GM23248 (cell line): ENCODE measurements at places on chromosomes 7 and 10.

DNA sequence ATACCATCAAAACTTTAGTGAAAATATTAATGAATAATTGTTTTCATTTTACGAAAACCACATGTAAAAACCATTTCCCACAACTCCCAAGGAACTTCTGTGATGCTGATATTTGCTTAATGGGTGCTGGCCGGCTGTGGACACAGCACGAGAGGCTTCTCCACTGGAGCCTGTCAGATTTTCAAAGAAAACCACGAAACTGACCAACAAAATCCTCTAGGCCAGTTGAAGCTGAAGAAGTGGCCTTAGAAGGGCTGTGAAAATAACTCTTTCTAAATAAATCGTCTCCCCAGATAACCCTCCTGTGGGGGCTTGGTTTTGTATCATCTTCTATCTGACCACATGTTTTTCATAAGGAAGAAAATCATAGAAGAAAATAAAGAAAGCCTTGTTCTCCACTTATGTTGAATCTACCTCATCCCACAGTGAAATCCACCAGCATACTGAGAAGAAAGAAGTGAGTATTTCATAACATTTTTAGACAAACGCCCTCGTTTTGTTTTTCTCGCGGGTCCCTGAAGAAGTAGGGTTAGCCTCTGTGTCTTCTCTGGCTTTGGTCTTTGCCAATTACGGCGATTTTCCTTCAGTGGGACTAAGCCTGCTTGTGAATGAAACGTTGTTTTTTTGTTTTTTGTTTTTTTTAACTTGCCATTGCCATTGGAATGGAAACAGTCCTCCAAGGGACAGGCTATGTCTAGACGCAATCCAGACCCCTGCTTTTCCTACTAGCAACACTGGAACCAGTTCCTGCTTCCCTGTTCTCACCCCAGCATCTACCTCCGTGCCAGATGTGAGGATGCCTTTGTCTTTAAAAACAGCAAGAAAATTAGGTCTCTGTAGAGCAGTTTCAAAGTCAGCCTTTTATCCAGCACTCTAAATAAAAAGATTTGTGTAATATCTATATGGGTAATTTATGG is 123.9 kb downstream of the ADAM12 start:
- DNase-seq = peak; percentile 36

- DNase-seq = no peak
These were observed 4.2 kb upstream of the MYO1G start for GRCh38 chr7:44982970-44983369.

- DNase-seq = no peak
These were observed 174.1 kb upstream of the MKI67 start for GRCh38 chr10:128300290-128300824.

- no peak for DNase-seq
These were observed 84.9 kb downstream of the RNF216 start for GRCh38 chr7:5696346-5697110.

DNA sequence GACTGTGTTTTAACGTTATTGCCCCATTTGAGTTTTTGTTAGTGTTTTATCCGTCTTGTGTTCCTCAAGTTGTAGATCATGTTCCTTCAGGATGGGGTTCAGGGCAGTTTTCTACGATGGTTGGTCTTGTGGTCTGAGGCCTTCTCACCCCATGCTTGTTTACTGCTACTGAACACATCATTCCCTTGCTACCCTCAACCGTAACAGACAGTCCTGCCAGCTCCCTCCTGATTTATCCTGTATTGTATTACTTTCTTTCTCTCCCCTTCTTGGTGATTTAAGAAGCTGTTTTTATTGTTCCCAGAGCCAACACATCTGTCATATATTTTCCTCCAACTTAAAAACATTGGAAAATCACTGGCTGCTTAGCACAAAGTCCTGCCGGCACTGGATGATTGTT is 719.8 kb downstream of the INHBA start:
- no peak for DNase-seq

GRCh38 chr10:31594347-31594873 is 275.4 kb downstream of the ZEB1 start:
- no peak for DNase-seq

- peak; percentile 85 for DNase-seq
These were observed 103.0 kb downstream of the CTBP2 start for GRCh38 chr10:125057158-125058001.

DNA sequence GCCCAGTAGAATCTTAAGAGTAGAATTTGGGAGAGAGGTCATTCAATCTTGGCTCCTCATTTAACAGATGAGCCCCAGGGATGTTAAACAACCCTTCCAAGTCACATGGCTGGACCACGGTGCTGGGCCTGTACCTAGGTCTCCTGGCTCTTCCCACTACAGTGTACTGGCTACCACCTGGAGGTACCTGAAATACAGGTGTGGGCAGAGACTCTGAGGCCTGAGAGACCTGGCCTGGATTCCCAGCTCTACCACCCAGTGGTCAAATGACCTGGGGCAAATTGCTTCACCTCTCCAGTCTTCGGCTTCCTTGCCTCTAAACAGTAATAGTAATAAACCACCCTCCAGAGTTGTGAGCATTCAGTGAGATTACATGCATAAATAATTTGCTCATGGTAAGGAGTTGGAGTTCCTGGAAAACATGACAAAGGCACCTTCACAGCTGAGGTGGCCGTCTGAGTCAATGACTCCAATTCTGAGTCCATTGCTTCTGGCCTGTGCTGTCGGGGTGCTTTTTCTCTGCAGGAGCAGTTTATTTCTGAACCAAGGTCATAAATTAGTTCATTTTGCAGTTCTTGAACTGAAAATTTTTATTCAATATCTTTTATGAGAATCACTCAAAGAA is 2.7 kb downstream of the GOT1 start:
- no peak for DNase-seq

DNA sequence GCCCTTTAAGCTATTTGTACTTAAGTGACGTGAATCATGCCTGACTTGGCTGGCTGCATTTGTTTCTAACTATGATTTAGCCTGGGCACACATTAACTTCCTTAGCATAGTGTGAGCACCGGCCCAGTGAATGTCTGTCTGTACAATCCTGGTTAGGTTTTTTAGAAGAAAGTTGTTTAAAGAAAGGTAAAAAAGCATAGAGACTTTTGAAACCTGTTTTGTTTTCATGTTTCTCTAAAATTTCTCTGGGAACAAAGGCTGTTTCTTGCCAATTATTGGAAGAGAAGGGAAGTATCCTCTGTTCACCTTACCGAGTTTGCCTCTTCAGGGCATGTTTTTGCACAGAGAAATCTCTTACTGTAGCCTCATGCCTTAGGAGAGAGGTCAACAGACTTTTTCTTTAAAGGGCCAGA is 42.9 kb upstream of the MET start:
- peak; percentile 75 for DNase-seq

- peak; percentile 83 for DNase-seq
These were observed 44.8 kb downstream of the EGFR start for GRCh38 chr7:55063633-55064032.

DNA sequence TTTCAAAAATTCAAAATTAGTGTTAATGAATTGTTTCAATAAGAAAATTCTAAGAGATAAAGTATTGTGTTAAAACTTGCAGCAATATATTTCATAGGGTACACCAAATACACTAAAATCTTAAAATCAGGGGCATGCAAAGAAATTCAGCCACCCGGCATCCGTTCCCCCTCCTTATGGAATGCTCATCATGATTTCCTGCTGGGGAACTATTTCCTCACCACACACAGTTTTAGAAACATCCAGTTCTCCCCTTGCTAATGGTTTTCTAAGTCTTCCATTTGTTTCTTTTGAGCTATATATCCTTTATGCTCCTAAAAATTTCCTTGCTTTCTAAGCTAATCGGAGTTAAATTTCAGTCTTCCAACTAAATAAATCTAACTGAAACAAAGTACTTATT is 60.7 kb downstream of the CHCHD3 start:
- no peak for DNase-seq

GRCh38 chr10:72235544-72236279 is 19.6 kb upstream of the ASCC1 start:
- DNase-seq = no peak

GRCh38 chr10:96390460-96390864 is 31.7 kb upstream of the OPALIN start:
- no peak for DNase-seq

GRCh38 chr7:17275749-17276671 is 22.4 kb upstream of the AHR start:
- peak; percentile 98 for DNase-seq

- DNase-seq = no peak
These were observed 175.5 kb downstream of the RNF216 start for GRCh38 chr7:5605775-5606634.

DNA sequence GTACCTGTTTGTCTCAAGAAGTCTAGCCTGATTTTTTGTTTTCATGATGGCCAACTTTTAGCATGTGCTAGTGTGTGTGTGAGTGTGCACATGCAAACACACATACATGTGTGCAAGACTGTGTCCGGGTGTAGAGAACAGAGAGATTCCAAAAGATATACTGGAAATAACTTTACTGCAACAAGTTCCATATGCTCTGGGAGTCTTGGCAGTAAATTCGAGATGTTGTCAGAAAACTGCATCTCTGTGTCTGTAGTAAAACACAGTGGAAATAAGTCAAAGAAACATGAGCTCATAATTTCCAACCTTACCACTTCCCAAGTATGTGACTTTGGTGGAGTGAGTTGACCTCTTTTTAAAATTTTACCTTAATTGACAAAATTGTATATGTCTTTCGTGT is 950.8 kb upstream of the C7orf33 start:
- DNase-seq = no peak

GRCh38 chr10:32511599-32511998 is 65.7 kb downstream of the CCDC7 start:
- no peak for DNase-seq

- peak; percentile 42 for DNase-seq
These were observed 8.0 kb upstream of the SMARCD3 start for GRCh38 chr7:151256410-151257045.

DNA sequence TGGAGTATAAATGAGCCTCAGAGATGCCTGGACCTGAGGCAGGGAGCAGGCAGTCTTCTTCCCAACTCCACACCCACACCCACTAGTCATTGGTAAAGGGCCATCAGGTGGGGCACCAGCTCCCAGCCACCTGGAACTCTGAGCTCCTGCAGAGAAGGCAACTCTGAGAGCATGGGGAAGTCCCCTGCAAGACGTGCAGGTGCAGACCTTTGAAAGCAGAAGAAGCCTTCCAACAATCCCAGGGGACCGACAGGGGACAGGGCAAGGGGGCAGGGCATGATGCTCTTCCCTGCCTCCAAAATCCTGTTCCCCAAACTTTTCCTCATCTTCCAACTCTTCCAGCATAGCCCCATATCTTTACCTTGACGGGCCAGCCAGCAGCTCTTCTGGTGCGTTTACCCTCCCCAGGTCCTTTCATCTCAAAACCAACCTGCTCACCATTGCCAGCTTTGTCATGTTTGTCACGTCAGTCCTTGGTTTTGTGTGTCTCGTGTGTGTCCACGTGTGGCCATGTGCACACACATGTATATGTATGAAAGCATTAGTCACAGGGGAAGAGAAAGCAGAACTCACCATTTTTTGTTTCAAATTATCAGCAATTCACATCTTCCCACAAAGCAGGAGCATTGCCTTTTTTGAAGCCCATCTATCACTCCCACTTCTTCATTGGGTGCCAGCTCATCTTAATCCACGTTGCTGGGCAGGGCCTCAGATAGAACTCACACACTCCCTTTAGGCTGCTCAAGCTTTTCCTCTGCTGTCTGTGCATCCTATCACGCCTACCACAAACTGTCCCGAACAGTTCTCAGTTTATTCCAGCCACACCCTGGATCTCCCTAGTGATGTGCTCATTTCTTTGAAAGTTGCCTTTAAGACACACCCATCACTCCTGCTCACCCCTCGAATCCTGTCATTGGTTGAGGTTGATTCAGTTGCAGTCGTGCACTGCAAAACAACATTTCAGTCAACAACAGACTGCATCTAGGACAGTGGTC is 41.0 kb upstream of the AMPH start:
- DNase-seq = no peak

DNA sequence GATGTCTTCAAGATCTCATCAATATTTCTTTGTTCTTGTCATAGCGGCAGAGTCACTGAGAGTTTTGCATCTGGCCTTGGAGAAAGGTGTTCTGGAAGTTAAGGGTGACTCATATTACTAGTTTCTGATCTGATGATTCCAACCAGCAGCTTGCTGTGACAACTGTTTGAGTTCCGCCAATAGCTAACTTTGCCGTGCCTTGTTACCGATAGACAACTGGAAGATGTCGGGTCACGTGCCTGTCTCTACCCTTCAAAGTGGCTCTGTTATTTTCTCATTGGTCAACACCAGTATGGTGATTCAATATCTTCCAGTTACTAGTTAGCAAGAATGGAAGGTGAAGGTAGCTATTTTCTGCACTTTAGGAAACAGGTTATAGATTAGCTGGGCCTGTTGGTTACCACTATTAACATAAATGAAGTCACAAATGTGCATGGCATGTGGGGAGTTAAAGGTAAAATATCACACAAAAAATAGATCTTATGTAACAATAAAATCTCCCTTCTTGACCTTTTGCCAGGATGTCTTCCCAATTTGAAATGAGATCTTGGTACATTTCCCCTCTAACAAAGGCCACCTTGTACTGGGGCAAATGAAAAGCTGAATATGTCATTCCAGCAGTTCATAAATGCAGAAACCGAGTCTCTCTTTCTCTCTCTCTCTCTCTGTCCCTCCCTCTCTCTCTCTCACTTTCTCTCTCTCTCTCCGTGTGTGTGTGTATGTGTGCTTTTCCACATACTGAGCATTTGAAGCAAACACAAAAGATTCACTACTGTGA is 2.6 kb upstream of the MGAM2 start:
- DNase-seq = no peak

- DNase-seq = no peak
These were observed 5.2 kb upstream of the HMX2 start for GRCh38 chr10:123142701-123143161.

GRCh38 chr7:94129443-94130140 is 125.4 kb upstream of the BET1 start:
- DNase-seq = peak; percentile 49

GRCh38 chr7:48782511-48782910 is 141.8 kb upstream of the CDC14C start:
- no peak for DNase-seq

DNA sequence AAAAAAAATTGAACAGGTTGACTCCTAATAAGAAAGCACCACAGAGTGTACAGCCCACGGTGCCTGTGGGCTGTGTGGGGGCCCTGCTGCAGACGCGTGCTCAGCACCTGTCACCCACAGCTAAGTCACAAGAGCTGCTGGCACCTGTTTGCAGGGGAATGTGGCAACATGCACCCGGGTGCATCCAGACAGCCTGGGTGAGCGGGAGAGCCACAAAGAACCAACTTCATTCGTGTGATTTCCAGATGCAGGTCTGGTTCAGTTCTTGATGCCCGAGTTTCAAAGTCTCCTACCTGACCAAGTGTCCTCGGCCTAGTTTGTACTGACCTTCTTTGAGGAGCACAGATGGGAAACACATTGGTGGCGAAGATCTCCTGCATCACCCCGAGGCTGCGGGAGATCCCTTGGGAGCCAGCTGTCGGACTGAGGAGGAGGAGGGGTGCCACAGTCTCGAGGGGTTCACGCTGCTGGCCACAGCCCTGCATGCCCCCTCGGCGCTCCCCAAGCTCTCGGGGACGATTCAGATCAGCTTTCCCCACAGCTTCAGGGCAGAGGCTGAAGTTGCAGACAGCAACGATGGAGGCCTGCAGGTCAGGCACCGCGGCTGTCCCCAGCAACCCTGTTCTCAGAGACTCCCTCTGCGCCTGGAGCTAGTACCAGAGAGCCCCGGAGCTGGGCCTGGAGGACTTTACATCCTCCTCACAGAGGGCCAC is 35.3 kb downstream of the AMZ1 start:
- DNase-seq = no peak
